AG04450 (cell line): ENCODE measurements at places on chromosomes 6 and 20. TPM values are rescaled to one million over a fixed set of nuclear protein-coding genes. Genes with fewer than 3 reads are reported as not detected.

DNA sequence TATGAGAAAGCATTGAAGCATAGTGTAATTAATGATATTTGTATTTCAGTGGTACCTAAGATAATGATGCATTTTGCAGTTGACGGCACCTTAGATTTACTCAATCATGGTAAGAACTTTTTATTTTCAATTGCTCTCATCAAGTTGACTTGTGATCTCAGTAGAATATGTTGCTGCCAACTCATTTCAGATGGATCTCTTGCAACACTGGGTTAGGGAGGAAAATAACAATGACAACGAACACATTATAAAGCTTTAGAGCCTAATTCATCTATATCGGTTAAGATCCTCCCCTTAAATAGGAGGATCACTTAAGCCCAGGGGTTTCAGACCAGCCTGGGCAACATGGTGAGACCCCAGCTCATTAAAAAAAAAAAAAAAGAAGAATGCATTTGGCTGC, 18.0 kb upstream of the TBC1D22B start:
- DNase-seq = no peak

DNA sequence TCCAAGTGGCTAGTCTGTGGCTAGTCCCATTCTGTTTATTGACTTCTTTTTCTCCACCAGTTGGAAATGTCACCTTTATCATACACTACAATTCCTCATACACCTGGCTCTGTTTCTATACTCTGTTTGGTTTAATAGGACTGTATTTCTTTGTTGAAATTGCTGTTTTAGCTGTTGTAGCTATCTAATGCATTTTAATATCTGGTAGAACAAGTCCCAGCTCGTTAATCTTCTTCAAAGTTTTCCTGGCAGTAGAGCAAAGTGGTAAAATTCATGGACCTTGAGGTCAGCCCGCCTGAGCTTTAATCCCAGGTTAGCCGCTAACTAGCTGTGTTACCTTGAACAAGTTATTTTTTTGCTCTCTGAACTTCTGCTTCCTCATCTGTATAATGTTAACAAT, 9.9 kb upstream of the ASXL1 start:
- DNase-seq = no peak

DNA sequence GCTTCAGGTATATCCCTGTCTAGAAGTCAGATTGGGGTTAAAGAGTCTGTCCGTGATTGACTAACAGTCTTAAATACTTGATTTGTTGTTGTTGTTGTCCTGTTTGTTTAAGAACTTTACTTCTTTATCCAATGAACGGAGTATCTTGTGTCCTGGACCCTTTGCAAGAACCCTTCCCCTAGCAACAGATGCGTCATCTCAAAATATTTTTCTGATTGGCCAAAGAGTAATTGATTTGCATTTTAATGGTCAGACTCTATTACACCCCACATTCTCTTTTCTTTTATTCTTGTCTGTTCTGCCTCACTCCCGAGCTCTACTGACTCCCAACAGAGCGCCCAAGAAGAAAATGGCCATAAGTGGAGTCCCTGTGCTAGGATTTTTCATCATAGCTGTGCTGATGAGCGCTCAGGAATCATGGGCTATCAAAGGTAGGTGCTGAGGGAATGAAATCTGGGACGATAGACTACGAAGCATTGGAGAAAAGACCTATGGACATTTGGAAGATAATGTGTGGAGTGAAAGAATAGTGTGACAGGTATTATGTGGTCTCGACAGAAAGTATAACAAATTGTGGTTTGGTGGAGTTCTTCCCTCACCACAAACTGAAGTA, at the start of gene HLA-DRA:
HLA-DRA (plus strand) TSS at position 286 of the 613 bp plus-strand sequence; CDS start at position 350, 64 bp downstream.
- peak; percentile 4 for DNase-seq

DNA sequence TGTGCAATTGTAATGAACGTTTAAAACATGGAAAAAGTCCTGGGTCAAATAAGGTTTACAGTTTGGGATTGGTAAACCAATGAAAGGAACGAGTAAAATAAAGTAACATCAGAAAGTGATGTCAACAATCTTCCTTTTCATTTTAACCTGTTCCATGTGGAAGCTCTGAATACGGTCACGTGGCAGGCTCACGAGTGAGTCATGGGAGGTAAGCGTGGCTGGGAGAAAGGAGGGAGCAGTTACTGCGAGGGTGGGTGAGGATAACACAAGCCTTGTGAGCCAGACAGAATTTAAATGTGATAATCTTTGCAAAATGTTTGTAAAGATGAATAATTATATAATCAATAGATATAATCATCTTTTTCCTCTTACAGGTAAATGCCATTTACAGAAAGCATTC, 171.3 kb upstream of the HDAC2 start:
- DNase-seq = no peak

- DNase-seq = no peak
Observed at GRCh38 chr20:54680872-54681619, 205.7 kb downstream of the DOK5 start.

CALHM6 gene
- polyA plus RNA-seq = 0.51 and 0.81 TPM in 2 replicates

- DNase-seq = no peak
Observed at GRCh38 chr6:127243501-127243900, 23.2 kb upstream of the RNF146 start.

DNA sequence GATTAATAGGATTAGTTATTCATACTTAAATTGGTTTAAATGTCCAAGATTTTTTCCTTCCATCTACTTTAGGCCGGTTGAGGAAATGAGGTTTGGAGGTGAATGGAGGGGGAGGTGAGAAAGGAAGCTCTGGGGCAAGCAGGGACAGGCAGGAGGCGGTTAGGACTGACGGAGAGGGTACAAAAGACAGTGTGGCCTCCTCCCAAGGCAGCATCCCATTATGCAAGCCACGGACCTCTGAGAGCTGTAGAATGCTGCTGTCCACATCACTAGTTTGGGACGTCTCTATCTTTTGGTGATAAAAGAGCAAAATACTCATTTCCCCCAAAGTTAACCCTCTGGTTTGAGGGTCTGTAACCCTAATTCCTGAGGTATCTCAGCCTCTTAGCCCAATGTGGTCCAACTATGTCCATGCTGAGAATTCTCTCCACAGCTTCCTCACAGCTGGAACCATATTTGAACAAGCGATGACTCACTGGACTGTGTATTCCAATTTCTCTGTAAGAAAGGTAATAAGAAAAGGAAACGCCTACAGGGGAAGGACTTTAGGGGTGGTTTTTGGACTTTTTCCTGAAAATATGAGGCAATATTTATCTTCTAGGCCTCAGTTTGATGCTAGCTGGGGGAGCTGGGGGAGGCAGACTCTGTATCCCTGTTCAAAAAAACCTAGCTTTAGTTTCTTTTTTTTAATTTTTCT, 172.2 kb downstream of the TFAP2B start:
- DNase-seq = no peak

GRCh38 chr20:21682521-21682954, 22.9 kb upstream of the PAX1 start:
- DNase-seq = no peak

DNA sequence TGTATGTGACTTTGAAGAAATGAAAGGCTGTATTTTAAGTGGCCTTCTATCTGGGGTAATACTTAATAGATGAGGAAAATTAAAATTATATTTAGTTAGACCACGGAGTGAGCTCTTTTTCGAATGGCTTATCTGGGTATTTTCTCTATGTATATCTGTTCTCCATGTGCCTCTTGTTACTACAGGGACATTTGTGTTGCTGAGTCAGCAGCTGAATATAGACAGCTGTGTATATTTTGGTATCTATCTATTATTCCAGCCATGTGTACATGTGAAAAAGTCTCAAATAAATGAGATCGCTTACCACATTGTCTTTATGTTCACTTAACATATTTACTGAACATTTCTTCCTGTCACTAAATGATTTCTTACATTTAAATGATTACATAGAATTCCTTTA, 57.2 kb downstream of the TMEM200A start:
- no peak for DNase-seq

DPM1 gene
- 48.6 and 67.5 TPM in 2 replicates for polyA plus RNA-seq

ZNF311 gene
- 0.63 and 0.77 TPM in 2 replicates for polyA plus RNA-seq

- DNase-seq = no peak
Observed at GRCh38 chr20:52948491-52948890, 23.7 kb upstream of the TSHZ2 start.

DNA sequence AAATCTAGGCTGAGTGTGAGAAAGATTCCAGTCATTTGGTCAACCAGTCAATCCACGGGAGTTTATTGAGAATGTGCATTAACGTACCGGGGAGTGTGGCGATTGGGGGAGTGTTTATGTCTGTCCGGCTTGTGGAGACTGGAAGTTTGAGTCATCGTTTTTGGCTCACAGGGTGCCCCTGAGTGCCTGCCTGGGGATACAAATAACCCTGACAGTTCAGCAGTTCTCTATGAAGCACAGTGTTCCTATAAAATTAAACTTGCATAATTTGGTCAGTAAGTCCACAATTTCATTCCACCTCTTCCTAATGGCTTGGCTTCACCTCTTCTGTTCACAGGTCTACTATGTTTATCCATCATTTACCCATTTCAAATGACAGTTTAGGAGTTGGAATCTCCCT, 72.6 kb upstream of the PLEKHG1 start:
- DNase-seq = no peak
